HFFc6 (cell line): ENCODE measurements at places on chromosomes 13 and 19. TPM values are rescaled to one million over a fixed set of nuclear protein-coding genes. Genes with fewer than 3 reads are reported as not detected.

Gene RDH8
- not detected in 3 replicates for total RNA-seq

Gene TMEM238
- 0.26 to 2.1 TPM (median 1.8 TPM) in 3 replicates for total RNA-seq

Gene SLC10A2
- not detected in 3 replicates for total RNA-seq

DNA sequence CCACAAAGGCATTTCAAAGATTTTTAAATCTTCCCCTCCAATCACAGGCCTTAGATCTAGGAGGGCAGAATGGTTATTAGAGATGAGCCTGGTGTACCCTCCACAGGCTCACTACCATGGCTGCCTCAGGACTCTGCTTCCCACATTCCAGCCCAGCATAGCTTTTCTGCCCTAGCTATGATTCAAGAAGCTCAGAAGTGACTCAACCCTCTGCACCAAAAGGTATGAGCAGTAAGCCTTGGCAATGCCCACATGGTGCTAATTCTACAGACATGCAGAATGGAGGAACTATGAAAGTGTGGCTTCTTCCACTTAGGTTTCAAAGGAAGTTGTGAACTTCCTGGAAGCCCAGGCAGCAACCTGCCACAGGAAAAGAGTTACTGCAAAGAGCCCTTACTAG, 786.2 kb downstream of the SLITRK6 start:
- peaks cover 5% of the 10 kb centered on the region; the same call in 1 of the 2 replicates for H3K4me1 ChIP-seq
- no peaks in the 10 kb centered on the region for H3K36me3 ChIP-seq
- H3K27me3 ChIP-seq, result no peaks in the 10 kb centered on the region; the same call in none of the 2 replicates

DNA sequence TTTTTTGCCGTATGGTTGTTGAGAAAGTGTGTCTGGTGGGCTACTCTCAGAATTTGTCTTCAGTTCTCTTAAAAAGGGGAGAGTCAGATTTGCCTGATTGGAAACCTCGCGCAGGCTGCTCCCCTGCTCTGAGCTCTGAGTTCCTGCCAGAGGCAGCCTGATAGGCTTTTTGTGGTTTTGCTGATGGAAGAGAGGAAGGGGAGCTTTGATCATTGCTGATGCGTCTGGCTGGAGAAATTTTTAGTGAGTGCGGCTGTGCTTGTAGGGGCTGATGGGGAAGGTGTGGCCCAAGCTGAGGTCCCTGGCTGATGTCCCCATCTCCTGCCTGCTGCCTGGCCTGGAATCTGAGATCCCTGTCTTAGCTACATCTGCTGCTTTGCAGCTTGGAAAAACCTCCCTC, 2.8 kb downstream of the CHST8 start:
- no peak overlapping the region for H3K4me3 ChIP-seq
- H3K4me1 ChIP-seq, result no peaks in the 10 kb centered on the region
- peaks cover 31% of the 10 kb centered on the region for H3K27me3 ChIP-seq
- no peaks in the 10 kb centered on the region for H3K36me3 ChIP-seq

GRCh38 chr19:55176076-55176475, 4.0 kb downstream of the SYT5 start:
- H3K4me3 ChIP-seq, result no peak overlapping the region
- DNase-seq, result no peak
- peaks cover 11% of the 10 kb centered on the region for H3K27me3 ChIP-seq
